ENCODE measurements at places on chromosomes 3 and 15.
A peak's percentile ranks its signal among the peaks of the same experiment; 100 is the strongest.

- DNase-seq, result no peak
Observed at GRCh38 chr15:69056365-69056764, 41.9 kb downstream of the NOX5 start.

- DNase-seq, result peak; percentile 39
Observed at GRCh38 chr15:50907601-50908208, 778 bp upstream of the AP4E1 start.

DNA sequence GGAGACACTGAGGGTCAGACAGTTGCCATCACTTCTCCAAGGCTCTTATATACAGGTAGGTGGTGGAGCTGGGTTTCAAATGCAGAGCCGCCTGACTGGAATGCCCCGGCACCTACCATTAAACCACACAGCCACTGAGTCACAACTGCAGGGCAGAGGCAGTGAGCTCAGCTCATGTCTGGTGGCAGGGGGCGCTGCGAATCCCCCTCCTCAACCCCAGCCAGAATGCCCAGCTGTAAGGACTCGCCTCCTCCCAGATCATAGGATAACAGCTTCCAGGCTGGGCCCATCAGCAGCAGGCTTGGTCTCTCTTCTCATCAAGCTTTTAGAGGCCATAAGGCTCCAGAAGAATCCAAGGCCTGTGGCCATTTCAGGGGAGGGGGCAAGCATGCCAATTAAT, 26.4 kb downstream of the ADCY5 start:
- DNase-seq, result no peak

GRCh38 chr15:54571576-54571975, 593.3 kb downstream of the UNC13C start:
- DNase-seq, result no peak

- DNase-seq, result no peak
Observed at GRCh38 chr3:98532275-98532637, 478 bp downstream of the GPR15 start.

GRCh38 chr15:72375501-72375845, 341 bp downstream of the HEXA start:
- DNase-seq, result no peak

GRCh38 chr15:25709437-25710159, 153.5 kb downstream of the ATP10A start:
- DNase-seq, result no peak

GRCh38 chr3:42961633-42962032, 17.5 kb upstream of the GASK1A start:
- DNase-seq, result peak; percentile 69

DNA sequence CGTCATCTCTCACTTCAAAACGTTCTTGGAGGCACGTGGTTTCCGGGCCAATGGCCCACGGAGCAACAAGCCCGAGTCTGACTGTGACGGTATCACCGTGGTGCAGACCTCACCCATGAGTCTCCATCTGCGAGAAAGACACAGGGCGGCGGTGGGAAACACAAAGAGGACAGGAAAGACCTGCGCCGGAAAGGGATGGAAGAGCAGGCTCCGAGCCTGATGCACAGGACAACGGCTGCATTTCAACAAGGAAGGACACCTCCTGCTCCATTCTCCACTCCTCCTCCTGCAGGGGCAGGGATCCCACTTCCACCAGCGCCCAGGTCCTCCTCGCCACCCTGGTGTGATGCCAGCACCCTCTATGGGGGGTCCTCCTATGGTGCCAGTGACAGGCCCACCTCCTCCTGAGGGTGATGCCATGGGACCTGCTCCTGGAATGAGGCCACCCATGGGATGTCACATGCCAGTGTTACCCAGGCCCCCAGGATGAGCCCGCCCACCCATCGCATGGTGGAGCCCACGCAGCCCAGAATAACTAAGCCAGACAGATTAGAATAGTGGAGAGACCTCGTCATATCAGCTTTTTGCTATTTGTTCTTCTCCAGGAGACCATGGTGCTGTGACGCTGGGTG, 73.0 kb upstream of the PCSK6 start:
- DNase-seq, result no peak

- DNase-seq, result no peak
Observed at GRCh38 chr15:72781631-72782030, 1.9 kb downstream of the ADPGK start.

DNA sequence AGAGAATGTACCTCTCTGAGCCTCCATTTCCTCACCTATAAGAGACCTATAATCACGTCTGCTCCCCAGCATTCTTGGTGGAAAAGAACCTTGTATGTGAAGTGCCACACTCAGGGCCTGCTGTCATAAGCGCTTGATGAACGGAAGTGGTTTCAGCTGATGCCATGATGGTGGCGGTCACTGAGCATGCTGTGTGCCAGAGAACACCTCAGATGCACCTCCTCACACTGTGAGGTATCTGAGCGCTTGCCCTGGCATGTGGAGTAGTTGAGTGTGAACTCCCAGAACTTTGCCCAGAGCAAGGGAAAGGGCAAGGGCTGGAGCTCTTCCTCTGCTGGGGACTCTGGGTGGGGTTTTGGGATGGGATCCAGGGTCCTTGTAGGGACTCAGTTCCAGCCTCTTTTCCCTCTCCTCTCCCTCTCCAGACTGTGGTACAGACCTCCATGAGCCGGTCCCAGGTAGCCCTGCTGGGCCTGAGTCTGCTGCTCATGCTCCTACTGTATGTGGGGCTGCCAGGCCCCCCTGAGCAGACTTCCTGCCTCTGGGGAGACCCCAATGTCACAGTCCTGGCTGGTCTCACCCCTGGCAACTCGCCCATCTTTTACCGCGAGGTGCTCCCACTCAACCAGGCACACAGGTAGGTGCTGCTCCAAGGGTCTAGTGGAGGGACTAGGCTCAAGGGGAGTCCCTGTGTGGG, 2.7 kb downstream of the ABHD14A start:
- DNase-seq, result no peak

All from fibroblast of mammary gland (primary cell).